ENCODE measurements at places on chromosomes 7 and 10.

DNA sequence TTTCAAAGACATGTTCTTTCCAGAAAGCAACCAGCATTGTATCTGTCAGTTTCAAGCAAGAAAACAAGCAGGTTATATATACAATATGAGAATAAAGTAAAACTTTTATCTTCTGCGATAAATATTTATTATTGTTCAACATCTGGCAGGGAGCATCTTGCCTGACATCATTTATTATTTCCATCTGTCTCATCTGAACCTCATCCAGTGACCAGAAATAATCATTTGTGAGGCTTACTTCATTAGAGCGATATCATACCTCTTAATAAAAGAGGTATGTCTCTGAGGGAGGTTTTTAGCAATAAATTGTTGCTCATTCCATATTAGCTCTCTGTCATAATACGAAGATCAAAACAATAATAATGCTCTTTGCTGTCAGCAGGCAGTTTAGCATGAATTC is 226.1 kb downstream of the CDC14C start:
- DNase-seq, result no peak

DNA sequence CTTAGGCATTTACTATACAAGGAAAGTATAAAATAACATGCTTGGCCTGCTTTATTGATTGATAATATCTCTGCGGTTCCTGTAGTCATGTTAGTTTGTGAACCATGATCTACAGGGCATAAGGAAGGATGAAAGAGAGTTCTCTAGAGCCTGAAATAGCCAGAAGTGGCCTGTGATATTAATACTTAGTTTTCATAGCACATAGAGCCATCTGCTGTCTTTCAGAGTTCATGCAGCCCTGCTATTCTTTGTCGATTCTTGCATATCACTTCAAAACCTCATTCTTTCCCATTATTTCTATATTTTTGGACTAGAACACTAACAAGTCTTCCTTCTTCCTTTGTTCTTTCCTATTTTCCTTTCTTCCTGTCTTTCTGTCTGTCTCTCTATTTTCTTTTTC is 26.4 kb upstream of the PRKG1 start:
- no peak for DNase-seq

DNA sequence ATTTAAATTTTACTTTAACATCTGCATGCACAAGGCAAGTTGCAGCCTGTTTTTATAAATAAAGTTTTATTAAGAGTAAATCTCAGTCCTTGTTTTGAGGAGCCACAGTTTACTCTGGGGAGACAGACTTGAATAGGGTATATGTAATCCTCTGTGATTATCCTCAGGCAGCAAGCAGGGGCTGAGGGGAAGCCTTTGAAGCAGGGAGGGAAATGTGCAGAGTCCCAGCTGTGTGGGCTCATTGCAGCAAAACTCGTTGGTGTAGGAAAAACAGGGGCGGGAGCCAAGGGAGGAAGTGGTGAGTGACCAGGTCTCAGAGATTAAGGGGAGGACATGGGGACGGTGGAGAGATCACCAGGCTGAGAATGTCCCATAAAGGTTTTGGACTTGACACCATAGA is 34.3 kb upstream of the SMC3 start:
- DNase-seq, result no peak

GRCh38 chr7:31101544-31101943 is 49.4 kb downstream of the ADCYAP1R1 start:
- DNase-seq, result no peak

GRCh38 chr10:97550336-97551149 is 22.0 kb upstream of the ANKRD2 start:
- DNase-seq, result no peak

DNA sequence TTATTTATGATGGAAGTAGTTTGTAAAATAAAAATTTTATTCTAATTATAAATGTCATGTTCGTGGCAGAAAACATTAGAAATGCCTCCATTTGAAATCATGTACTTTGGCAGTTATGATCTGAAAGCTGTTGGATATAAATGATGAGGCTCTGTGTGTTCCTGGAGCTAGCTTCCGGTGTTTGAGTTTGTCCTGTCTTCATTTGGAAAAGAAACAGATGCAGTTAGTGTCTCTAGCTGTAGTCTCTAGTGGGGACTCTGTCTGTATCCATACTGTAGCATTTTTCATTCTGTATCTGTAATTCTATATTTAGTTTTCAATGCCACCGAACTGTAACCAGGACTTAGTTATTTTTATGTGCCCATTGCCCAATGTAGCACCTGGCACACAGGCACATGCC is 197.0 kb upstream of the FZD1 start:
- DNase-seq, result no peak

DNA sequence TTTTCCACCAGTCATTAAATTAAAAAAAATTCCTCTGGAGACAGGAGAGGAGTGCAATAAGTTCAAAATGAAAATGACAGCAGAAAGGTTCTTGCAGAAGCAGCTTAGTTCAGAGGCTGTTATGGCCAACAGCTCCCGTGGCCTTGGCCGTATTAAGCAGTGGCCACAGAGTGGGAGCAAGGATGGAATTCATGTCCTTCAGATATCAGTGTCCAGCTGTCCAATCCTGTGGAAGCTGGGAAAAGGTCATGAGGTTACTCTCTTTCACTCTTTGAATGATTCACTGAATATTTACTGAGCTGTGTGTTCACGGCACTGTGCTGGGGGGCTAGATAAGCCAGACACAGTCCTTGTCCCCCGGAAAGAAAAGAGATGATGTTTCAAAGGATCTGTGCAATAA is 231.8 kb downstream of the BMPER start:
- DNase-seq, result no peak

- no peak for DNase-seq
Observed at GRCh38 chr7:105399043-105399725, 10.5 kb upstream of the SRPK2 start.

DNA sequence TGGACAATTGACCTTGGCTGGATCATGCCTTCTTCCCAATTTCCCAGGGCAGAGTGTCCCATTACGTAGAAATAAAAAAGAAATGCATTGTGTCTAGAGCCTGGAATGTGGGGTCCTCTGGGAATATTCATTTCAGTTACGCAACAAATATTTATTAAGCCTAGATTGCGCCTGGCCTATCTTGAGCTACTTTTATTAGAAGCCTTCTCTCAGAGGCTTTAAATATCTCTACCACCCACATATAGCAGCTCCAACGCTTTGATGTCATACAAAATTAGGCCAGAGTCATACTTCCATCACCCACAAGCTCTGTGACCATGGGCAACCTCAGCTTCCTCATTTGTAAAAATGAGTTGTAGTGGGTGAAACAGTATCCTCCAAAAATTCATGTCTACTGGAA is 24.9 kb upstream of the CARD11 start:
- DNase-seq, result no peak

- no peak for DNase-seq
Observed at GRCh38 chr10:120741396-120741795, 109.8 kb upstream of the WDR11 start.

DNA sequence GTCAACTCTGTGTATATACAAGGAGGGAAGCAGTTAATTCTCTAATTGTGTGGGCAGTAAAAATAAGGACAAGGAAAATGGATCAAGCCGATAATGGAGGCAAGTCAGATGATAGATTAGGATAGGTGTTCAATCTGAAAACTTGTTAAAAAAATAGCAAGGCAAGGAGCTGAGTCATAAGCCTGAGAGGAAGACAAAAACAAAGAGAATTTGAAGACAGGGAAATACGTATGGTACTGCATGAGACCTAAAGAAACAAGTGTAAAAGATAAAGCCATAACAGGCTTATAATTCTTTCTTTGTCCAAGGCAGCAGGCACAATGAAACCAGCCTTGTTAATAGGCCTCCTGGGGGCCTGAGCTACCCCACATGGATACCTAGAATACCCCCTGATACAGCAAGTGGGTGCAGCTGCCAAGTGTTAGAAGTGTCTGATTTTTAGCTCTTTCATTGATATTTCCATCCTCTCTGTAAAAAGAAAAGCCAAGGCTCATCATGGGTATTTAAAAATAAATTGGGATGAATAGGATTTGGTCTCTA is 1570.6 kb upstream of the LRRTM3 start:
- no peak for DNase-seq

- DNase-seq, result no peak
Observed at GRCh38 chr7:39946693-39947092, 3.4 kb upstream of the CDK13 start.

- DNase-seq, result no peak
Observed at GRCh38 chr7:31067491-31067890, 15.4 kb downstream of the ADCYAP1R1 start.

- DNase-seq, result no peak
Observed at GRCh38 chr10:25296324-25296723, 121.5 kb downstream of the GPR158 start.

DNA sequence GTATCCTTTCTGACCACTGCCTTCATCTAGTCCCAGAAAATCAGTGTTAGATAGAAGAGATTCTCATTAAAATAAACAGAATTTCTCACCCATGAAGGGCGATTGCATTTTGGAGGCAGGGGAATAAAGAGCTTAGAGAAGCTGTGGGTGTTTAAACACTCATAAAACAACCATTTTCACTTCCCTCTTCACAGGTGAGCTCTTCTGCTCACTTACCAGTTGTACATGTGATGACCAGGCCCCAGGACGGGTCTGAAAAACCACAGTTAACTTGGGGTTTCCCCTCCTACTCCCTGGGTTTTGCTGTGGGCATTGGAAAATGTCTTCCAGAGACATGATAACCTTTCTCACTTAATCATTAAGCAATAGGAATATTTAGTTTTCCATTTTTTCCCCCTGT is 411.6 kb upstream of the DPP6 start:
- no peak for DNase-seq

GRCh38 chr7:88184848-88185304 is 35.0 kb downstream of the SRI start:
- peak; percentile 4 for DNase-seq

DNA sequence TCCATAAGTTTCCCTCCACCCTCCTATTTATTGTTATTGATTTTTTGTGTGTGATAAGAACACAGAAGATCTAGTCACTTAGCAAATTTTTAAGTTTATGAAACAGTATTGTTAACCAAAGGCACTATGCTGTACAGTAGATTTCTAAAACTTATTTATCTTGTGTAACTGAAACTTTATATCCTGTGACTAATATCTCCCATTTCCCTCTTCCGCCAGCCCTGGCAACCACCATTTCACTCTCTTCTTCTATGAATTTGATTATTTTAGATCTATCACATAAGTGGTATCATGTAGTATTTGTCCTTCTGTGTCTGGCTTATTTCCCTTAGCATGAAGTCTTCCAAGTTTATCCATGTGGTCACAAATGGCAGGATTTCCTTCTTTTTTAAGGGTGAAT is 144.3 kb upstream of the INHBA start:
- no peak for DNase-seq

- no peak for DNase-seq
Observed at GRCh38 chr10:60008816-60009215, 102.5 kb upstream of the CCDC6 start.

DNA sequence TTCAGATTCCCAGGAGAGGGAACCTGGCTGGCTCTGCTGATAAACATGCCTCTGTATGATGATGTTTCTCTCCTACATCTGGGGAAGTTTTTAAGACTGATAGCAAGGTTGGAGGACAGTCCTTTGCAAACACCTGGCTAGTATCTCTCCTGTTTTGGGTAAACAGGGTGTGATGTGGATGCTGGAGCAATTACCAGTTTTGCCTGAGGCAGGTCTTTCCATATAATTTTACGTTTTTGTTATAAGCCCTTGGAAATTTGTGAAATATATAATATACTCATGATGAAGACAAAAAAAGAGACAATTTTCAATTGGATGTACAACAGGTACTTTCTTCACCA is 138.6 kb downstream of the ADAM22 start:
- DNase-seq, result no peak

- DNase-seq, result no peak
Observed at GRCh38 chr10:89555688-89556445, 20.5 kb upstream of the SLC16A12 start.

GRCh38 chr7:19681596-19681995 is 27.2 kb downstream of the POLR1F start:
- DNase-seq, result no peak

DNA sequence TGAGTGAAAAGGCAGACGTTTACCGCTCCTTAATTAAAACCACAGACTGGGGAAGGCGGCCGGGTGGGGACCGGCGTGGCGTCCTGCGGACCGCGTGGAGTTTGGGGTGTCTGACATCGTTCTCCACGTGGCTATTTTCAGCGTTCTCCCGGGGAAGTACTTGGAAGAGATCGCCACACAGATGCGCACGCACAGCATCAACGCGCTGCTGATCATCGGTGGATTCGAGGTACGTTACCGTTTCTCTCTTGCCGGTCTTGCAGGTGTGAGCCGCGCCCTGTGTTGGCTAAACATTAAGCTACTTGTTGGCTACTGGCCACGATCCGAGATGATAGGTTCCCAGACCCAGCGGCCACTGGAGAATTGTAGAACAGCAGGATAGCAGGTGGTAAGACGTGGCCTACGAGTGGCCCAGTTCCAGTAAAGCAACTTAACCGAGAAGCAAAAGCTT is 51.3 kb downstream of the PFKP start:
- DNase-seq, result no peak

DNA sequence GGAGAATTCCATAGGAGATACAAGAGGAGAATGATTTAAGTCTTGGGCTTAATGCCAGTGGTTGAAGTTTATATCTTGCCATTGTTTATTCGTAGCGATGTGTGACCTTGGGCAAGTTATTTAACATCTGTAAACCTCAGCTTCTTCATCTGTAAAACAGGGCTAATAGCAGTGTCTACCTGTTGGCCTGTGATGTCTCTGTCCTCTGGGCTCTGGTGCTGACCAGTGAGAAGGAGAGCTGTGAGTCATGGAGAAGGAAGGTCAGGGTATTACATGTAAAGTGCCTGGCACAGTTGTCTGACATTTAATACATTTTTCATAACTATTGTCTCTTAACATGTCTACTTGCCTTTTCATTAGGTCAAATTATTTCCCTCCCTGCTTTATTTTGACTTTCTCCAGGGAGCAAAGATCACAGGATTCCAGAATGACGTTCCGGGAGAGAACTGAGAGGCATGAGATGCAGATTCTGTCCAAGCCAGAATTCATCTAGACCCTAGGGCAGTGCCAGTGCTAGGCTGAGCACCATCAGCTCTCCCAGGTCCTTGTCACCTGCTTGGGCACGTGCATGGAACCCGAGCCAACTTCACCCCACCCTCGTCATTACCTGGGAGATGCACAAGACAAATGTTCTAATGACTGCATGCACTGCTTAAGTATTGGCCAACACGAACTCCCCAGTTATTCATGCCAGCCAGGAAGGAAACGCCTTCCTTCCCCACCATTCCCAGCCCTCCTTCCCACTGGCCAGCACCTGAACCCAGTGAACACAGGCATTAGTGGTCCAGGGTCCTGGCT is 187.9 kb downstream of the DPY19L1 start:
- DNase-seq, result no peak

- DNase-seq, result no peak
Observed at GRCh38 chr7:74040101-74040790, 12.3 kb downstream of the ELN start.

Data from CD4-positive, alpha-beta T cell treated with Interleukin-6 for 4 hours (primary cell).